ENCODE measurements at places on chromosomes 4 and X.

- no peak for DNase-seq
These were observed 1.3 kb downstream of the TMEM165 start for GRCh38 chr4:55397126-55397436.

DNA sequence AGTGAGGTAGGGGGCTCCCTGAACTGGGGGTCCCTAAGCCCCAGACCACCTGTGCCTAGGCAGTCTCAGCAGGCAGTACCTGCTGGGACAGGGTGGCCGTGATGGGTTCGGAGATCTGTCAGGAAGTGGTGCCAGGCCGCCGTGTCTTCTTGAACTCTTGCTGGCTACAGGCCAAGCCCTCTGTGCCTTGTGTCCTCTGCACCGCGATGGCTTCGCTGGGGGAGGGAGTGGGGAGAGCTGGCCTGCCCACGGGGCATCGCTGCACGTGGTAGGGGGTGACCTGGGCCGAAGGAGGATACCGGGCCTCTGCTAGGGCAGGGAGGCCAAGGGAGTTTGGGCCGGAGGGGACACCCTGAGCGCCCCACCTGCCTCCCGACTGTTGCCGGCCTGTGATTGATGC is 96.7 kb upstream of the NKX1-1 start:
- DNase-seq = no peak

- no peak for DNase-seq
These were observed 928 bp downstream of the GYG2 start for GRCh38 chrX:2829469-2830246.

GRCh38 chr4:40241941-40242340 is 45.1 kb downstream of the RHOH start:
- no peak for DNase-seq

DNA sequence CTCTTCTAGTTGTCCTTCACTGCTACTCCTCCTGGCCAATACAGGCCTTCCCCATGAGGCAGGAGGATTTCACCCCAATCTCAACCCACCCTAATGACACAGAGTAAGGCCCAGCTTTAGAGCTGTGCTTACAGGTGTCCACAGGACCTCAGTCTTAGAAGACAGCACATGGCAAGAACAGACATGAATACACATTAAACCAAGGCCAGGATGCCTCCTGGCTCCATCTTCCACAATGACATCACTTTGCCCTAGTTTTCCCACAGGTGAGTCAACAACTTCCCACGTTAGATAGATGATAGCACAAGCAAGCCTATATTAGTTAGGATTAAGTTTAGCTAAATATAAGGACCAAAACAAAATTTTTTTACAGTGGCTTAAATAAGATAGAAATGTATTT is 63.8 kb upstream of the NOCT start:
- DNase-seq = no peak
